Effector memory CD8-positive, alpha-beta T cell (primary cell): ENCODE measurements at places on chromosomes 5 and 9.

GRCh38 chr5:54993318-54993717, 7.9 kb upstream of the ESM1 start:
- no peak for DNase-seq

GRCh38 chr5:173187054-173187743, 42.9 kb downstream of the BNIP1 start:
- no peak for DNase-seq

GRCh38 chr9:135737840-135738521, 36.0 kb downstream of the KCNT1 start:
- no peak for DNase-seq

DNA sequence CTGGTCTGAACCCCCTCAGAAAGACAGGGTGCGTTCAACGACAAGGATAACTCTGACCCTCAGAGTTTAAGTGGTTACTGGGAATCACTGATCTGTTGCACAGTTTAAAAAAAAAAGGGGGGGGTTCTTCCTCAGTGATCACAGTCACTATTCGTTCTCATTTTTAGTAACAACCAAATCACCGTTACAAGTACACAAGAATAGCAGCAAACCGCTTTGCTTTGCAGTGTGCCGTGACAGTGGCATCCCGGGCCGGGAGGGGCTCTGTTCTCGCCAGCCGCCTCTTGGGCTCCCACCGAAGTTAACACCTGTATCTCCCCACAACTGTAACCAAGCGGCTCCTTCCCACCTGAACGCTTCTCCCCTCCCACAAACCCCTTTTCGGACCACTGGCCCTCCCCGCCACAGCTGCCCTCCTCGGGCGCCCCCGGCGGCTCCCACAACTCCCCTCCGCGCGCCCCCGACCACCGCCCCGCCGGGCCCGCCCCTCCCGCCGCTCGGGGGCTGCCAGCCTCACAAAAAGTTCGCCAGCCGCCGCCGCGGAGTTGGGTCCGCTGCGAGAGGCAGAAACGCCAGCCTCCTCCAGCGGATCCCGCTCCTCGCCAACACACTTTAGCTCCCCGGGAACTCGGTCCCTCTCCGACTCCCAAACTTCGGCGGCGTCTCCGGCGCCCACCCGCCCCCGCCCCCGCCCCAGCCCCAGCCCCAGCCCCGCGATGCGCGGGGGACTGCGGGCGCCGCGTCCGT, 1.2 kb downstream of the SSBP2 start:
- DNase-seq, result peak; percentile 40

GRCh38 chr5:180795771-180796313, 6.8 kb downstream of the MGAT1 start:
- no peak for DNase-seq

- DNase-seq, result peak; percentile 37
These were observed at the start of gene PCDHGB1 for GRCh38 chr5:141349917-141350619. TSS of gene PCDHGB1 (plus strand) at chr5:141350099. CDS start at chr5:141350261, 162 bp downstream.

DNA sequence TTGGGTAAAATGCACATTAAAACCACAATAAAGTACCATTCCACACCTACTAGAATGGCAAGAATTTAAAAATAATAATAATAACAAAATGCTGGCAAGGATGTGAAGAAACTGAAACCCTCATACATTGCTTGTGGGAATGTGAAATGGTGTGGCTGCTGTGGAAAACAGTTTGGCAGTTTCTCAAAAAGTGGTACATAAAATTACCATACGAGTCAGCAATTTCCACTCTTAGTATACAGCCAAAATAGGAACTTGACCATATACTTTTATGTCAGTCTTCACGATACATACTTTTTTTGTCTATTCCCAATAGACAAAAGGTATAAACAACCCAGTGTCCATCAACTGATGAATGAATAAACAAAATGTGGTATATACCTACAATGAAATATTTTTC, 15.6 kb downstream of the FKBP15 start:
- no peak for DNase-seq
